ENCODE measurements at places on chromosomes 1 and 21.

- DNase-seq, result no peak
Observed at GRCh38 chr1:158176399-158176798, 4.3 kb upstream of the CD1D start.

DNA sequence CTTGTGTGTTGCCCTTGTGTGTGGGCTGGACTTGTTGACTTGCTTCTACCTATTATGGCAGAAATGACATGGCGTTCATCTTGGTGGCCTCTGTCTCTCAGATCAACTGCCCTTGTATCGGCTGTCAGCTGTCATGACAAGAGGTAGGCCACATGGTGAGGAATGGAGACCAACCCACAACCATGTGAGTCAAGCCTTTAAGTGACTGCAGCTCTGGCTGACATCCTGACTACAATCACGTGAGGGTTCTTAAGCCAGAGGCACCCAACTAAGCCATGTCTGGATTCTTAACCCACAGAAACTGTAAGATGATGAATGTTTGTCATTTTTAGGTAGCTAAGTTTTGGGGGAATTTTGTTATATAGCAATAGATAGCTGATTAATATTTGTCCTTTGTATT, 82.1 kb downstream of the KCND3 start:
- DNase-seq, result no peak

DNA sequence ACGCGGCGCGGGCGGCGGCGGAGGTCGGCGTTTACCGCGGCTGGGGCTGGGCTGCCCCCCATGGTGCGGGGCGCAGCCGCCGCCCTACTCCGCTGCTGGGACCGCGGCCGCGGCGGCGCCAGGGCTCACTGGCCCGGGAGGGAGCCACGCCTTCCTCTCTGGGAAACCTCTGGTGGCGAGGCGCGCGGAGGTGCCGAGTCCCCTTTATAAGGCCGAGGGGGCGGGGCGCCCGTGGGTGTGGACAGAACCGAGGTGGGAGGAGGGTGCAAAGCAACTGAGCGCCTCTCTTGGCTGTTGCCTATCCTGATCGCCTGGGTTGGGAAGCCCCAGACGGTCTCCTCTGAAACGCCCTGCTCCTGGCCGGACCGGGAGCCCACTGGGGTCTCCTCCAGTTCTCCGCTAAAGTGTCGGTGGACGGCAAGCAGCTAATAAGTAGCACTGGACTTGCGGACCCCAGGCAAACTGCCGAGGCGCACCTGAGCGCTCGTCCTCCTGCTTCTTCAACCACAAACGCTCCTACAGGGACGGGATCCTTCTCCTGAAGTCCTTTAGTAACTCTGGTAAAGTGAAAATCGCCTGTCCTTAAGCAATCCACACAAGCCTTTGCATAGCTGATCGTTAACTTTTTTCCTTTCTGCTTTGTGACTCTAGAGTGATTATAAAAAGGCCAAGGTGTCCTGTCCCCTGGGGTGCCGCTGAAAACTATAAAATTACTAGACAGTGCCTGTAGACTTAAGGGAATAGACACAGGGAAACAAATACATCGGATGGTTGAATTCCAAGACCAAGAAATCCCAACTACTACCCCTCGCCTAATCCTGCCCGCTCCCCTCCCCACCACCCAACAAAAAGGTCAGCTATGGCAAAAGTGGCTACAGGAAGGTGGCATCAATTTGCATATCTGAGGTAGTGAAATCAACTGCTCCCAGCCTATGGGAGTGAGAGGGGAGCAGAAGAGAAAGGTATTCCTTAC, at the start of gene PTGER3:
TSS of gene PTGER3 (minus strand) at position 182 of the 973 bp plus-strand sequence. CDS start 239 bp downstream, outside the sequence.
- DNase-seq, result no peak

DNA sequence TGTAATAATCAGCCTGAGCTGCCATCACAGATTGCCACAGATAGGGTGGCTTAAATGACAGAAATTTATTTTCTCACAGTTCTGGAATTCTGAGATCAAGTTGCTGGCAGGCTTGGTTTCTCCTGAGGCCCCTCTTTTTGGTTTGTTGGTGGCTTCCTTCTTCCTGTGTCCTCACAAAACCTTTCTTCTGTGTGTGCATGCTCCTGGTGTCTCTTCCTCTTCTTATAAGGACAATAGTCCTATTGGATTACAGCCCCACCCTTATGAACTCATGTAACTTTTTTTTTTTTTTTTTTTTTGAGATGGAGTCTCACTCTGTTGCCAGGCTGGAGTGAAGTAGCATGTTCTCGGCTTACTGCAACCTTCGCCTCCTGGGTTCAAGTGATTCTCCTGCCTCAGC, 41.0 kb upstream of the F3 start:
- DNase-seq, result no peak

DNA sequence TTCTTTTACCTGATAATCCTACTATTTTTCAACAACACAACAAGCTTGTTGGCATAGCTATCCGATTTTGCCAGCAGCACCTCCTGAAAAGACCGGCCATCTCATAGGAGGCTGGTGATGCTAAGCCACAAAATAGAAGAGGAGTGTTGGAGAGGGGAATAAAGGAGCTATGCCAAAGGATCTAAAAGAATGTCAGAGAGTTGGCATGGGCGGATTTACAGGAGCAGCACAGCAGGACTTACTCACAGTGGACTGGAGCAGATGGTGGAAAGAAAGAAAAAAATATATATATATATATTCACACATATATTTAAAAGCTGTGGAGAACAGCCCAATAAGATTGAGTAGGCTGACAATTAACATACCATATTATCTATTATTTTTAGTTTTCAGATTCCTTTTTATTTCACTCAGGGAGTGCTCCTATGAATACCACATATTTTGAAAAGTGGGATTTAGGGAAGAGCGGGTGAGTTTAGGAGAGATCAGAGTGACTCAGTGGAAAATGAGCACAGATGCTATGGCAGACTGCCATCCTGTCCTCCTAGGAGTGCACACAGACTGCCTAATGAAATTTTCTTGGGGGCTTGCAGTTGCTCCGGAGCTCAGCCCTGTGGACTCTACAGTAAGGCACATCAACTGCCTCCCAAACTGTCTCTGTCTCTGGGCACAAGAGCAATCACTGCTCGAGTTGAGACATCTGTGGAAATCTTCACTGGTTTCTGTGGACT, 394.4 kb upstream of the CHRM3 start:
- DNase-seq, result no peak

DNA sequence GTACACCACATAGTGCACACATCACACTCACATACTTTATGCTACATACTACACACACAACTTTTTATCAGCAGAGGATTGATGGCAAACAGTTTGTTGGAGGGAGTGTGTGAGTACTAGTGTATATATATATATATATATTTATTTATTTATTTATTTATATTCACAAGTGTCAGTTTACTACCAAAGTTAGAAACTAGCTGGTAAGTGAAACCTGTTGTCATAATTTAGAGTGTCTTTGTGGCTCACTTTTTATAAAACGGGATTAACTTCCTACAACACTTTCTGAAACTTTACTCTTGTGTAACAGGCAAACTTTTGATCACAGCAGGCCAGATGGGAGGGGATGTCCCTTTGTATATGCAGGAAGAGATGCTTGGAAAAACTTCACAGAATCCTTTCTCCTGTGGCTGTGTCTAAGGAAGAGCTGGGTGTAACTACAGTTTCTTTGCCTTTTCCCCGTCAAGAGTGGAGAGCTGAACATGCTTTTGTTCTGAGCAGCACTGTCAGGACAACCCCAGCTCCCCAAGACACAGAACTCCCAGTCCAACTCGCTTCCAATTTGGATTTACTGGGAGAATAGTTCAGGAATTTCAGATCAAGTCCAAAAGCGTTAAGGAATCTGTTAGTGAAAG, 1.9 kb upstream of the SAMD13 start:
- DNase-seq, result no peak

DNA sequence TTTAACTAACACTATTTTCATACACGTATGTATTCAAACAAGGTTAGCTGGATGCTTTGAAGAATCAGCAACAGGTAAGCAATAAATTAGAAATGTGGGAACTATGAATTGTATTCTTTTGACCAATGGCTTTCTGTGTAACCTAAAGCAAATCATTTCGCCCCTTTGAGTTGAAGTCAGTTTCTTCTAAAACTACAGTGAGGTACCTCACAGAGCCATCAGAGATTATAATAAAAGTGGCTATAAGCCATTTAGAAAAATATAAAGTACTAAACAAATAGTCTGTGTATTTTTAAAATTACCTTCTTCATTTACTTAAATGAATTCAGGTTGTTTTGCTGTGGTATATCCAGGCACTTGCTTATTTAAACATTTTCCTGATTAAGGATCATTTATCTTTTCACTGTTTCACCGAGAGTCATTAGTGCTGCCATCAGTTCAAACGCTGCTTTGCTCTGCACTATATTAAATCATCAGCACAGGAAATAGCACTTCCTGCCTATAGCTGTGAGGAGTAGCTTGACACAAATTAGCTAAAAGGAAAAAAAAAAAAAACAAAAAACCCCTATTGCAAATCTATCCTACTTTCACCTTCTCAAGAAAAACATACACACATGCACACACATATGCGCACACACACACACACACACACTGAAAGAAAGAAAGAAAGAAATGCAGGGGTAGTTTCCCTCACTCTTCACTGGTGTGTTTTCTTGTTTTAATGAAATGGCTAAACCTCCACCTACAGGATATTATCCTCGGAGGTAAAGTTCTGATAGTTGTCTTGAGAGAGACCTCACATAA, 39.8 kb upstream of the C1orf105 start:
- DNase-seq, result no peak

GRCh38 chr21:22764222-22764621, 1766.0 kb downstream of the NCAM2 start:
- no peak for DNase-seq

DNA sequence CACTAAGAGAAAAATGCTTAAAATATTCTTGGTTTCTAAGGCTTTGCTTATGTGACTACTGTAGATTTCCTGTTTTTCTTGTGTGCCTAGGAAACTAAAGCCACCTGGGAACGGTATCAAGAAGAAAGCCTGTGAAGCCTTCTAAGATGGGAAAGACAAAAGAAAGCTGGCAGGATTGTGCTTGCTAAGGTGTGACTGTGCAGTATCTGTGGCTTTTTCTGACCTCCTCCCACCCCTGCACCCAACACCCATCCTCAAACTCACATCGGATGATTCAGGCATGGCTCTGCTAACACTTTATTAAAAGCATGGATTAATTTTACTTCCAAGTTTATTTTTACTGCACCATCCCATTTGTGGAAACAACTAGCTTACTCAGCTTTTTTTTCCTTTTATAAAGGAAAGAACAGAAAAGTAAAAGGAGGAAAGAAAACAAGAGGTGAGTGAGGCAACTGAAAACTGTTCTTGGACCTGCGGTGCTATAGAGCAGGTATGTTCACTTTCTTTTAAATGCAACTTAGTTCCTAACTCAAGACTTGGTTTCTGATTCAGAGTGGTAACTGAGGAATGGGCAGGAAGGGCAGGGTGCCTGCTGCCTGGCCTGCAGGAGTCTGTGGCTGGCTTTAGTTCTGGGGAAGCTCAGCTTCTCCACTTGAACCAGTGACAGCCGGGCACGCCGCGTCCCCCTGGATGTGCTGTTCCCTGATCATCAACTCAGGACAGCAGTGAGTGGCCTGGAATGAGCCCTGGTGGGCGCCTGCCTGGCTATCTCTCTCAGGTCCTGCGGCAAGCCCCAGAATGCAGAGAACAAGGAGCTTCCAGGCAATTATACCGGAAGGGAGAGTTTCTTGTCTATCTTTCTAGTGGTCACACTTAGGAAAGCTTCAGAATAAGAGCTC, at the start of gene GBP6:
TSS of gene GBP6 (plus strand) at position 422 of the 899 bp plus-strand sequence. CDS start 4,493 bp downstream, outside the sequence.
- DNase-seq, result no peak

DNA sequence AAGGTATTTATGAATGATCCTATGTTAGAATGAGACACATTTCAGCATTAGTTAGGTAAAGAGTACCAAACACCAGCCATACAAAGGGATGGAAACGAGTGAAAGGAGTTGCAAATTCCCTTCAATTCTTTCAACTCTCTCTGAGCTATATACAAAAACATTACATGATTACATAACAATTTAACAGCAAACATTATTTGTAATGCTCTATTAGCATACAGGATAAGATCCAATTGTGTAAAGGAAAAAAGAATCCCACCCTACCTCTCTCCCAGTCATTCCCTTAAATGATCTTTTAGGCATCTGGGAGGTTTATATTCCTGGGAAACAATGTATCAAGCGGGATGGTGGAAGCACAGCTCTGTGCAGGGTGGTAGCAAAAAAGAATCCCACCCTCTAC, 117.9 kb downstream of the RHOU start:
- no peak for DNase-seq

DNA sequence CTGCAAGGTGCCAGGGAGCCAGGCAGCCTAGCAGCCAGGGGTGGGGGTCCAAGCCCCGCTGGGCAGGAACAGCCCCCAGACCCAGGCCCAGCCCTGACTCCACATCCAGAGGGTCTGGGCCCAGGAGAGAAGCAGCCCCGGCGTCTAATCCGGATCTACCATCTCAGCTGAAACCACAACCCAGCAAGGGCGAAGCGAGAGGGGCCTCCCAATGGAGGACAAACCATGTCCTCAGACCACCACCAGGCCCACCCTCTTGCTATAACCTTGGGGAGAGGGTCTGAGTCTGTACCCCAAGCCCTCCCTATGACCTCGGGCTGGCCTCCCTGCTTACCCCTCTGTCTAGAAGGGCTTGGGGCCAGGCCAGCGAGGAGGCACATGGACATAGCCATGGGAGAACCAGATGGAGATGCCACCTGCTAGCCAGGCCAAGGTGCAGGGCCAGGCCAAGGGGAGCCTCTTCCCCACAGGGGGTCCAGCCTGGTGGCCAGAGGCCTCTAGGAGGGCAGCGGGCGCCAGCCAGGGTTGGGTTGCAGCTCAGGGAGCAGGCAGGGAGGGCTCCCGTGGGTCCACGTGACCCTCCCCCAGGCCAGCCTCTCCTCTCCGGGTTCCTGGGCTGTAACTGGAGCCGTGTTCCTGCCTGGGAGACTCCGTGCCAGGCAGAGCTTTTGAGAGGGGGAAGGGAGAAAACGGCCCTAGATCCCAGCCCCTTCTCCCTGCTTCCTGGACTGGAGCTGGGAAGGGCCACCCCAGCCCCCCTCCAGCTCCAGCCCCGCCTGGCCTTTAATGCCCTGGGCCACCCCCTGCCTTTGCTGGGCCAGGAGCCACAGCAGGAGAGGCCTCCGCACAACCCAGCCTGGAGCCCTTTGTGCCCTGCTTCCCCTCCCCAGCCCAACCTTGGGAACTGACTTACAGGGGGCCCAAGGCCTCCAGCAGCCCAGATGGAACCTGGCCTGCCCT, 2.5 kb downstream of the WNT9A start:
- DNase-seq, result peak; percentile 13

- peak; percentile 72 for DNase-seq
Observed at GRCh38 chr1:151585622-151586021, 26.2 kb upstream of the SNX27 start.

DNA sequence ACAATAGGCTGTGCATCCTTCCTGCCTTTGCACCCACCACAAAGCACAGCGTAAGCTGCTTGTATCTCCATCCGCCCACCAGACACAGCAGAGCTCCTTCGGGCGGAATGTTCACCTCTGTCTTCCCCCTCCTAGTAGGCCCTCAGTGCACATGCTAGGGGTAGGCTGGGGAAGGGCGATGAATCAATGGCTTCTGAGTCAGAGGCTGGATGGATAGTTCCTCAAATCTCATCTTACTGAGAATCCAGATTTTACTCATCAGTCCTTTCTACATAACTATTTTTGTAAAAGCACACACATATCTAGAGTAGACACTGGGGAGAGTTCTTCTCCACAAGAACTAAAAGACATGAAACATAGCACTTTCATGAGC, 73.8 kb downstream of the BCAR3 start:
- DNase-seq, result peak; percentile 64

GRCh38 chr1:176857632-176858031, 306.9 kb downstream of the ASTN1 start:
- DNase-seq, result no peak

- no peak for DNase-seq
Observed at GRCh38 chr1:9654834-9655723, 3.5 kb downstream of the PIK3CD start.

All from amniotic epithelial cell (primary cell).